ENCODE measurements at places on chromosomes 13 and 19.

GRCh38 chr19:2228157-2229030, 7.7 kb downstream of the PLEKHJ1 start:
- no peak for DNase-seq

GRCh38 chr13:33940898-33941297, 122.9 kb downstream of the RFC3 start:
- DNase-seq: no peak

DNA sequence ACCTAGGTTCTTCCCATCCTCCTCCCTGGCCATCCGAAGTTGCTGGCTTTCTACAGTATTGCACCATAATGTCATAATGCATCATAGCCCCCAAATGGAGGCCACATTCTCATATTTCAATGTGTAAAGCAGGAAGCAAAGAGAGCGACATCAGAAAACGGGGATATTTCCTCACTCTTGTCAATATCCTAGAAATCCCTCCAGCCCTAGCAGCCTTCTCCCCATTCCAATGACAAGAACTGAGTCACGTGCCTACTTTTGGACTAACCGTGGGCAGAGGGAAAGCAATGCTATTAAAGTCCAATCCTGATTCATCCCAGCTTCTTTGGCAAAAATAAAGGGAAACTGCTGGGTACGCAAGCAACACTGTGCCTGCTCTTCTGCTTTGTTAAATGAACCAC, 4.3 kb upstream of the RAP2A start:
- no peak for DNase-seq

DNA sequence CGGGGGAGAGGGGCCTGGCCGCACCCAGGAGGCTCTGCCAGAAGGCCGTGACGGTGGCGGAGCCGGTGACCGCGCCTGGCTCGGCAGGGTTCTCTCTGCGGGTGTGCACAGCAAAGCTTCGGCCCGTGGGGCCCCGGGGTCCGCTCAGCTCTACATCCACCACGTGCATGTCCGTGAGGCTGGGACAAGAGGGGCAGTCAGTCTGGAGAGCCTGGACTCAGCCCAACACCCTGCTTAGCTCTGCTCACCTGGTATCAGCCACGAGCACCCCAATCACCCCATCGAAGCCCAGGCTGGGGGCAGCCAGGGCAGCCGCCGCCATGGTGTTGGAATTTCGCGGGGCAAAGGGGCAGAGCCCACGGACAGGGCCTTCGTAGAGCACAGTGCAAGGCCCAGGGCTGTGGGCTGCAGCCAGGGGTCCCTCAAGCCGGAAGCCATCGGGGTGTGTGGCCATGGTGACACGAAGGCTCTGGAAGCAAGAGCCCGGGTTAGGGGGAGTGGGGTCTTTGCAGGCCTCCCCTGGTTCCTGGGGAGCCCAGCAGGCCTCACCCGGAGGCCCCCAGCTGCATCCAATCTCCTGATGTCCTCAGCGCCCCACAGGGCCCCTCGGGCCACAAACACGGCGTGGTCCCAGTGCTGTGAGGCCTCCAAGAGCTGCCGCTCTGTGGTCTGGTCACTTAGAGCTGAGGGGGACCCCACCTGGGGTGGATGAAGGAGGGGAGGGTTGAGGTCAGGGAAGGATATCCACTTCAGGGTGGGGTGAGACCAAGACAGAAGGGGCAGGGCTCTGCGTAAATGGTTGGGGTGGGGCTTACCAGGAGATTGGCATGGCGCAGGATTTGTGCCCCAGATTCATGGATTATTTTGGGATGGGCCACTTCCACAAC, 1.4 kb downstream of the ASPDH start:
- no peak for DNase-seq

- no peak for DNase-seq
Measured at GRCh38 chr13:46753917-46754316, 43.0 kb downstream of the ESD start.

DNA sequence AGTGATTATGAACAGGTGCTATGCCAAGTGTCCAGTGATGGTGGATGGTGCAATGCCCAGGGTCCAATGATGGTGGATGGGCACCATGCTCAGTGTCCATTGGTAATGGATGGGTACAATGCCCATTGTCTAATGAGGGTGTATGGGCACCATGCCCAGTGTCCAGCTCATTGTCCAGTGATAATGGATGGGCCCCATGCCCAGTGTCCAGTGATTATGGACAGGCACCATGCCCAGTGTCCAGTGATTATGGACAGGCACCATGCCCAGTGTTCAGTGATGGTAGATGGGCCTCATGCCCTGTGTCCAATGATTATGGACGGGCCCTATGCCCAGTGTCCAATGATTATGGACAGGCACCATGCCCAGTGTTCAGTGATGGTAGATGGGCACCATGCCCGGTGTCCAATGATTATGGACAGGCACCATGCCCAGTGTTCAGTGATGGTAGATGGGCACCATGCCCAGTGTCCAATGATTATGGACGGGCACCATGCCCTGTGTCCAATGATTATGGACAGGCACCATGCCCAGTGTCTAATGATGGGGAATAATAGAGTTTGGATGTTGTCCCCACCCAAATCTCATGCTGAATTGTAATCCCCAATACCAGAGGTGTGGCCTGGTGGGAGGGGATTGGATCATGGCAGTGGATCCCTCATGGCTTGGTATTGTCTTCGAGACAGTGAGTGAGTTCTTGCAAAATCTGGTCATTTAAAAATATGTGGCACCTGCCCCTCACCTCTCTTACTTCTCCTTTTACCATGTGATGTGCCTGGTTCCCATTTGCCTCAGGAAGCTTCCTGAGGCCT, 87.8 kb downstream of the ANKRD10 start:
- DNase-seq: no peak

DNA sequence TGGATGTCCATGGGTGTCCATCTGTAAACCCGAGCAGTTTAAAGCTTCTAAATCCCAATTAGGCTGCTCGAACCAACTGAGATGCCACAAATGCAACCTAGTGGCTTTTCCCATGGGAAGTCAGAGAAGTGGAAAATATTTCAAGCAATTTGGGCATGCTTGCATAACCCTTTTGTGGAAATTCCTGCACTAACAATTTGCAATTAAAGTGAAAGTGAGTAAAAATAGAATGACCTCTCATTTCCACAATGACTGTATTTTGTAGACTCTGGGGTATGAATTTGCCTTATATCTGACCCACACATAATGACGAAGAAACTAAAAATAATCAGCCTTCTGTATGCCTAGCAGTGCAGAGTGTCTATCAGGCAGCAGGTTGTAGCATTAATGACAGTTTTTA, 91.8 kb upstream of the TSC22D1 start:
- DNase-seq: no peak

GRCh38 chr13:30687601-30688000, 47.7 kb upstream of the ALOX5AP start:
- DNase-seq: no peak

DNA sequence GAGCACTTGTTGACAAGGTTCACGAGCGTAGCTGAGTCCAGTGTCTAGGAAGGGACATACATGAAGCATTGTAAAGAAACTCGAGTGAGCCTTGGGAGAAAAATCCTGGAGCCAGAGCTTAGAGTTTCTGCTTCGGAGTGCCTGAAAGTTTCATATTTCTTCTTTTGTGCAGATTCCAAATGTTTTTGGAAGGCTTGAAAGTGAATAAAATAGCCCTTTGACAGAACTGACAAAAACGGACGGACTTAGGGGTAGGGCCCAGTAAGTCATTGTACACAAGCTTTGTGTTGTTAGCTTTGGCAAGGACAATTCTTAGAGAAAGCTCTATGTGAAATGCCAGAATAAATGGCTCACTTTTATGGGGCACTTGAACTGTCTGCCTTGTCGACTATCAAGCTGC, 2.8 kb downstream of the RNF113B start:
- no peak for DNase-seq

DNA sequence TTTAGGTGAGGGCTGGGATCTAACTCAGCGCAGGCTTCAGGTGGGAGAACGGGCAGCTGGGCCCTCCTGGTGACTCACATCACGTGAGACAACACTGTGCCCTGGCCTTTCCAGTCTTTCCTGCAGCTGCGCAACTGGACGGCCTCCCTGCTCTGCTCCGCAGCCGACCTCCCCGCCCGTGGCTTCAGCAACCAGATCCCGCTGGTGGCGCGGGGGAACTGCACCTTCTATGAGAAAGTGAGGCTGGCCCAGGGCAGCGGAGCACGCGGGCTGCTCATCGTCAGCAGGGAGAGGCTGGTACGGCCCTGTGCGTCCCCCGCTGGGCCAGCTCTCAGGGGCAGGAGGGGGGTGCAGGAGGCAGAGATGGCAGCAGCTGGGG, 8.8 kb downstream of the SPPL2B start:
- DNase-seq: no peak

DNA sequence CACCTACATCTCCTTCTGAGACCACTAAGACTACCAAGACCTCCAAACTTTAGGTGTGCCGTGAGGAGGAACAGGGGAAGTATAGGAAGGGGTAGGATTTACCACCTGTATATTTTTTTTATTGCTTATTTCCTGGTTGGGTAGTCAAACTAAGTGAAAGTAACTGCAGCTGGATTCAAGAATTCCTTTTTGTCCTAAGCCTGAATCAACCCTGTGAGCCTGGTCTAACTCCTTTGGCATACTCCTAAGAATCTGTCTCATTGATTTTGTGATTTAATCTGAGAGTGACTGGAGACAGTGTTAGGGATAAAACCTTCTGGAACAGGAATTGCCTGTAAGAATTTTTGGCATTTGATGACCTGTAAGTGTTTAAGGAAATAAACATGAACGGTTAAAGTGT, 523.5 kb upstream of the MIR17HG start:
- DNase-seq: no peak

- DNase-seq: no peak
Measured at GRCh38 chr13:27006519-27007161, 165.0 kb downstream of the USP12 start.

GRCh38 chr19:37855098-37855497, 51.3 kb downstream of the WDR87 start:
- peak; percentile 70 for DNase-seq

- no peak for DNase-seq
Measured at GRCh38 chr13:96744367-96745331, 249.6 kb downstream of the OXGR1 start.

- DNase-seq: no peak
Measured at GRCh38 chr13:111548301-111548700, 227.9 kb downstream of the TEX29 start.

GRCh38 chr19:8371011-8371804, 7.3 kb downstream of the ANGPTL4 start:
- no peak for DNase-seq

- DNase-seq: no peak
Measured at GRCh38 chr13:23450340-23451046, 17.0 kb upstream of the SACS start.

GRCh38 chr19:28933039-28933438, 279.9 kb downstream of the UQCRFS1 start:
- no peak for DNase-seq

GRCh38 chr13:35472323-35472881, 4.1 kb downstream of the MAB21L1 start:
- DNase-seq: no peak

- DNase-seq: no peak
Measured at GRCh38 chr13:107374038-107374437, 806.1 kb upstream of the ARGLU1 start.

DNA sequence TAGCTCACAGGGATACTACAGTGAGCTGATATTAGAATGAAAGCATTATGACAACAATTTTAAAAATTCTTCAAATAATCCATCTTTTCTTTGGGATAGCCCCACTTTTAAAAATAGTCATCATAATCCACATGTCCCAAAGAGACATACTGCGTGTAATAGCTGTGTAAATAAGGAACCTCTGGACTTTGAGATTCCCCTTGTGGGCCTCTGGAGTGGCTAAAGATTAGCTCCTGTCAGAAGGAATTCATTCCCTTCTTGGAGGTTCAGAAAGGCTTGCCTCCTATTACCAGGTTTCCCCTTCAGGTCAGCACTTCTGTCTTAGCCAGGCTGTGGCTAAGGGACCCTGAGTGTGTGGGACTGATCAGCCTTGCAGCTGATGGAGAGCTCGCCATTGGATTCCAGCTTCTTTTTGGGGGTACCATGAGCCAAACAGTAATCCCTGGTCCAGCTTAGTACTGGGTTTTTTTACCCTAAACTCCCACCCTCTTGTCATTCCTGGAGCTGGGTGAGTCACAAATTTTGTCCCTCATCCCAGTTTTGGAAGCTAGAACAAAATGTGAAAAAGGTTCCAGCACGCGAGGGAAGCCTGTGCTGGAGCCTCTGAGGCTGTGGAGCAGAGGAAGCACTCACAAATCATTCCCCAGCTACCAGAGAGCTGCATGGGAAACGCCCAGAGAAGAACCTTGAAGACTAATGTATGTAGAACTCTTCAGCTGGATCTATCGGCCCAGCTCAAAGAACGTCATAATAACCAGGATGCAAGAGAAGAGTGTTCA, 96.7 kb downstream of the RNASEH2B start:
- no peak for DNase-seq

DNA sequence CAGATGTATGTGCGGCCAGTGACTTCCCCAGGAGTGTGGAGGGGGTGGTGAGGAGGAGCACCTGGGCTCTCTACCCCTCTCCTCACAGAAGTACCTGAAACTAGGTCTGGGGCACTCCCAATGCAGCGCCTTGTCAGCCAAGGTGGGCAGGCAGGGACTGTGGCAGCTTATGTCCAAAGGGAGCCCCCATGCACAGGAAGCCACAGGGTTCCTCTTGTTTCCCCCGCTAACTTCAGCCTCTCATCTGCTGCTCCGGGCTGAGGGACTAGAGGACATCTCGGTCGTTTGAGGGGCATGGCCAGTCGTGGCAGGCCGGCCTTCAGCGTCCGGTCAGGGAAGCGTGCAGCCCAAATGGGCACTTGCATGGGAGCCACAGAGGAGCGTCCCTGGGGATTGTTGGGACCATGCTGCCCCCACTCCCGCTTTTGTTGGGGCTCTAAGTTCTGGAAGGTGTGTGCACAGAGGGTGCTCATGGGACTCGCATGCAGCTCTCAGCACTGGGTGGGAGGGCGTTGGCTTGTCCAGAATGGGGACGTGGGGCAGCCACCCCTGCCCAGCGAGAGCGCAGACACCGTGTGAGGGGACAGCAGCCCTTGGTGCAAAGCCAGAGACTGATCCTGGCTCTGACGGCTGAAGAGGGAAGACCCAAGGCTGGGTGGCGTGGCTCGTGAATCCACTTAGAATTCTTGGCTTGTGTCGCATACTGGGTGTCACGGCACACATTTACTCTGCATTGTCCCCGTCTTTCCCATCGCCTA, 16.6 kb upstream of the NPAS1 start:
- no peak for DNase-seq

DNA sequence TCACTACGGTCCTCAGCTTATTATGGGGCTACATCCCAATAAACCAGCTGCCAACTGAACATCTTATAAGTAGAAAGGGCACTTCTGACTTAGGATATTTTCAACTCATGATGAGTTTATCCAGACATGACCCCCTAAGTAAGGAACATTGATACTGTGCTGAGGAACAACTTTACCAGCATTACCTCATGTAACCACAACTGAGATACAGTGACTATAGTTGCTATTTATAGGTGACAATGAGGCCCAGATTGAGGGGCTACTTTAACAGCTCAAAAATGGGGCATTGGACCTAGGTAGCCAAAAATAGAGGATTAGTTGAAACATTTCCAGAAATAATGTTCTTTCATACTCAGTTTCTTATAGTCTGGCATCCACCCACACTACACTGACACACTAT, 26.8 kb downstream of the SKA3 start:
- DNase-seq: no peak

GRCh38 chr13:26485786-26486185, 71.7 kb upstream of the WASF3 start:
- no peak for DNase-seq

GRCh38 chr19:33329736-33330135, 27.4 kb upstream of the CEBPA start:
- DNase-seq: no peak
